ENCODE measurements at places on chromosomes 4 and X.

DNA sequence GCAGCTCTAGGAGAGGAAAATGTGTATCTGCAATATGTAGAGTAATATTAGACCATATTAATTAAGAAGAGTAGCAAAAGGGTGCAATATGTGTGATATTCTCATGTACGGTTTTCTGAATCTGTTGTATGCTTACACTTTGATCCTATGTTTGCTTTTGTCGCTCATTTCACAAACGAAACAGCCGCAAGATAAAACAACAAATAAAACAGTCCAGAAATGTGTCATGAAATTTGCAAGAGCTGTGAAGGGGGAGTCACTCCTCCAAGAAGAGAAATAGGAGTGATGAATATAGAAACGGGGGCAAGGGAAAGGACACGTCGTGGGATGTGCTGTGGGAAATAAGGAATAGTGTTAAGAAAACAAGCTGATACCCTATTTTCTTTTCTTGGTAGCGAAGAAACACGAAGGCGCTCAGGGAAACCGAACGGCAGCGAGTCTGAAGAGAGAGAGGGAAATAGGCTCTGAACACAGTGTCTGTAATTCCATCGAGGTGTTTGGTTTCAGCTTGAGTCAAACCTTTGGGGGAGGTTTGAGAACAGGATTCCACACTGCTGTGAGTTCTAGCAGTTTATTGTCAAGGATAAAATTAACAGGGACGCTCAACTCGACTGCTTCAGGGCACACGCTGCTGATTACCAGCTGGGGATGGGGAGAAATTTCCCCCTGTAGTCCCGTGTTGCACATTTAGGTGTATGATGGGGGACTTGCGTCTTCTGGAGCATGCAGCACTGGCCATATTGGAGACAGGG lies 595.6 kb upstream of the TENM3 start:
- no peak for DNase-seq

DNA sequence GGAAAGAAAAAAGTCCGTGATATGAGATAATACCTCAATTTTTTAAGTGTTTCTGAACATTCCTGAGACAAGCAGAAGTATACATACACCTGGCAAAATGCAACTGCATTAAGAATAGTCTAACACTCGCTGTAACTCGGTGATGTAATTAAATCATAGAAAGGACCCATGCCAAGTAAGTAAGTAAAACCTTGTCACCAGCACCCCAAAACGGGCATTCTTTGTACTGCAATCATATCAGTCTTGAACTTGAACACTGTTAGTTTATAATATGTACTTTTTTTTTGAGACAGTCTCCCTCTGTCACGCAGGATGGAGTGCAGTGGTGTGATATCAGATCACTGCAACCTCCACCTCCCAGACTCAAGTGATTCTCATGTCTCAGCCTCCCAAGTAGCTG lies 47.4 kb downstream of the SMIM14 start:
- no peak for DNase-seq

DNA sequence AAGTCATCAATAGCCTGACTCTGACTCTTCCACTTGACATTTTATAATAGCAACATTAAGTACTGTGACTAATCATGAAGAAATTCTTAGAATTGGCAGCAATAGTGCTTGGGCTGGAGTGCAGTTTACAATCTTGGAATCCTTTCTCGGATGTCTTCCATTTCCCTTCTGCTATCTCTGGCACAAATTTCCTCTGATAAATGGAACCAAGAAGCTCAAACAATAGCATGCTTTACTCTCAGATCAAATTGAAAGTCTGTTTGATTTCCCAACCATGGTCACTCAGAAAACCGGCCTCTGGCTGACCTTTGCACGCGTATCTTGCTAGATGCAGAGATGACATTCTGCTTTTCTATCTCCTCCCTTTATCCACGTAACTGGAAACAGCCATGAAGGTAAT lies 99.0 kb upstream of the SPANXC start:
- DNase-seq = no peak

GRCh38 chr4:30724247-30724646 lies 4.1 kb downstream of the PCDH7 start:
- no peak for DNase-seq

- DNase-seq = no peak
These were observed 494 bp downstream of the SPOCK3 start for GRCh38 chr4:167233685-167234315.

DNA sequence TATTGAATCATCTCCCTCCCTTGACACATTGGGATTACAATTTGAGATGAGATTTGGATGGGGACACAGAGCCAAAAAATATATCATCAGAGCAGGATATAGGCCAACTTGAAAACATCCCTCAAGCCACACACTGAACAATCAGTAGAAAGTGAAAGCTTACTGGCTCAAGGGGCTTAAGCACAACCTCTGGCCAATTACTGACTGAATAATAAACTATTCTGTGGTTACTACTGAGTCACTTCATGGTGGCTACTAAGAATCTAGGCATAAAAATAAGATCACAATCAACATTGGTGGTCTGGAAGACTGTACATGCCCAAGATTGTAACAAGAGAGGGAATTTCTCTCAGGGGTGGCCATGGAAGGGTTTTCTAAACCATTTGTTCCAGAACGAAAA lies 27.4 kb upstream of the GPR174 start:
- DNase-seq = no peak

DNA sequence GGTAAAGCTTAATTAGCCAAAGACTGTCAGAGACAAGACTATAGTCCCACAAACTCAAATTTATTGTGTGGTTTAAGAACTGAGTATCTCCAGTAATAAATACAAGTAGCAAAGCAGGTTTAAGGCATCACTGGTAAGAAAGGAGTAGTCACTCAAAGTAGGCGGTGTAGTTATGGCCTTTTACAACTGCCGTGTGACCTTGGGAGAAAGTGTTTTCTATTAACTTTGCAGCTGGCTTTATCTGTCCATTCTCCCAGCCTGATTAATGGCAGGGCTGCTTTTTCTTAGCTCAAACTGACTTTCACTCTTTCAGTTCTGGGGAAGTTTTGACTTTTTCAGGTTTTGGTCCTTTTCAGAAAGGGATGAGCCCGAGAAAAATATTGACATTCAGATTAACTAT lies 7.4 kb upstream of the PAK3 start:
- DNase-seq = no peak

- DNase-seq = no peak
These were observed 167.5 kb upstream of the DGKK start for GRCh38 chrX:50638123-50638522.

GRCh38 chrX:97968376-97969163 lies 1084.9 kb downstream of the RPA4 start:
- no peak for DNase-seq

Data from sigmoid colon (tissue), 7 donors.